ENCODE measurements at places on chromosomes 7 and 10.

GRCh38 chr7:75711076-75711475, 27.7 kb downstream of the HIP1 start:
- DNase-seq = no peak

- DNase-seq = no peak
Observed at GRCh38 chr7:2173189-2173827, 59.4 kb downstream of the MAD1L1 start.

GRCh38 chr7:142770661-142771352, at the start of gene PRSS2:
Gene PRSS2, plus strand, starts transcription at chr7:142770970. Its CDS starts 13 bp downstream, at chr7:142770983.
- DNase-seq = no peak

GRCh38 chr10:5522913-5523560, 1.7 kb upstream of the CALML3 start:
- DNase-seq = no peak

DNA sequence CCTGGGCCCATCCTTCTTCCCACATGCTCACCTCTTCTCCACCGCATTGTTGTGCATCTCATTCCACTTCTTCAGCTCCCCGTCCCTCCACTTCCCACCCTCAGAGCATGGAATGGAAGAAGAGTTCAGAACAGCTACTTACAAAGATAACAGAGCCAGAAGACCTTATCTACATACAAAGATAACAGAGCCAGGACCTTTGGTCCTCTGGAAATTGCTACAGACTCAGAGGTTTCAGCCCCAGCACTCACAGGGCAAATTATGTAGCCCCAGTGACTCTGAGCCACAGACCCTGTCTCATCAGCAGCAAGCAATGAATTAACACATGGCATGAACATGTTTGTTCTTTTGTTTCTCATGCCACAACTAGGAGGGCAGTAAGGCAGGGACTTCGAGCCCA, 28.7 kb upstream of the SLC29A3 start:
- no peak for DNase-seq

DNA sequence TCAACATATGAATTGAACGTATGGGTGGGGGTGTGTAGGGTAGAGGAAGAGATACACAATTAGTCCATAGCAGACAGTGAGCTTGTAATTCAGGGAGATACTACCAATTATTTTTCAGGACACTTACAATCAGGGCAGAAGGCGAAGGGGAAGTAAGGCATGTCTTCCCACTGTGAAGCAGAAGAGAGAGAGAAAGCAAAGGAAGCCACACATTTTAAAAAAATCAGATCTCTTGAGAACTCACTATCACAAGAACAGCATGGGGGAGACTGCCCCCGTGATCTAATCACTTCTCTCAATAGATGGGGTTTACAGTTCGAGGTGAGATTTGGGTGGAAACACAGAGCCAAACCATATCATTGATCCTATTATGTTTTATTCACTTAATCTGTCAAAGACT, 116.4 kb upstream of the RPA3 start:
- DNase-seq = no peak

DNA sequence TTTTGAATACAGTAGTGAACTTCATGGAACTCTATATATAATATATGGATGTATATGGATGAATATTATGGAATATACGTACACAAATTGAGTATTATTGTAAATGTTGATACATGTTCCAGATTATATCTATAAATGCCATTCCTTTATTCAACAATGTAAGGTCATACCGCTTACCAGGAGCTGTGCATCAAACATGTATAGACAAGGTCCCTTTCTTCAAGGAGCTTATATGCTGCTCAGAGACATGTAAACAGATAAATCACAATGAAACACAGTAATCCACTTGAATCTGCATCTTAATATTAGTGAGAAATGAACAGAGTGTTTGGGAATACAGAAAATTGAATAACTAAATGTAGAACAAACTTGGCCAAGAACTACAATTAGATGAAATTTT, 898 bp upstream of the SEM1 start:
- DNase-seq = no peak

- DNase-seq = no peak
Observed at GRCh38 chr10:50452603-50453002, 171.2 kb downstream of the SGMS1 start.

DNA sequence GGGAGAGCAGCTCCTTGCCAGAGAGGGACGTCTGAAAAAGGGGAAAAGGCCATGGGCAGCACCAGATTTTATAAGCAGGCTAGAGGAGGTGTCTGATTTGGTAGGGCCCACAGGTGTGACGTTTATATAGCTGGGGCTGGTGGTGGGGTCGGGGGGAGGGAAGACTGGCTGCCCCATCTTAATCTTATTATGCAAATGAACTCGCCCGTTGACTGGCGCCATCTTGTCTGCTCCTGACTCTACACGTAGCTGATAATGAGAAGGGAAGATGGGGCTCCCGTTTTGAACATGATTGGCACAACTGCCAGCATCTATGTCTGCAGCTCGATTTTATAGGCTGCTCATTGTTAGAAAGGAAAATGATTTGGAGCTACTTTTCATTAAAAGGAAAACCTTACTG, 28.6 kb upstream of the CADPS2 start:
- DNase-seq = no peak

GRCh38 chr7:778968-779451, 51.9 kb upstream of the PRKAR1B start:
- peak; percentile 57 for DNase-seq

GRCh38 chr10:54402576-54402975, 398.5 kb downstream of the PCDH15 start:
- DNase-seq = no peak

- no peak for DNase-seq
Observed at GRCh38 chr7:30502470-30503251, 2.0 kb downstream of the GGCT start.

- DNase-seq = no peak
Observed at GRCh38 chr7:95155965-95156364, 168.4 kb downstream of the PON1 start.

GRCh38 chr10:16612115-16612980, 90.7 kb upstream of the C1QL3 start:
- DNase-seq = peak; percentile 79

GRCh38 chr7:139648391-139648861, 124.9 kb downstream of the CLEC2L start:
- DNase-seq = no peak

DNA sequence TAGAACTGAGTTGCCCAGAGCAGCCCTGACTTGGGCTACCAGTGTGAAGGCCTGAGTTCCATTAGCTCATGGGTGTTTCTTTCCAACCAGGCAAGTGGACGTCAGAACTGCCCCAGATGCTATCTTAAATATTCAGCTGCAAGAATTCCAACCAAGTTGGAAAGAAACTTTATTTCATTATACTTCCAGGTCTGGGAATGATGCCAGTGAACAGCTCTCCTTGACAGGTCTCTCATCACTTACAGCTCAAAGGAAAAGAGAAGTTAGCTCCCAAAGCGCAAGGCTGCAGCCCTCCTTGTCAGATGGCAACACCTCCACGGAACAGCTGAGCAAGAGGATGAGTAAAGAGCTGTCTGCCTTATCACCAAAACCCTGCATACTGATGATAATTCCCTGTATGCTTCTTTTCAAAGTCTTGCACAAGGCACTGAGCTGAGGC, 255.5 kb upstream of the AOAH start:
- DNase-seq = no peak

DNA sequence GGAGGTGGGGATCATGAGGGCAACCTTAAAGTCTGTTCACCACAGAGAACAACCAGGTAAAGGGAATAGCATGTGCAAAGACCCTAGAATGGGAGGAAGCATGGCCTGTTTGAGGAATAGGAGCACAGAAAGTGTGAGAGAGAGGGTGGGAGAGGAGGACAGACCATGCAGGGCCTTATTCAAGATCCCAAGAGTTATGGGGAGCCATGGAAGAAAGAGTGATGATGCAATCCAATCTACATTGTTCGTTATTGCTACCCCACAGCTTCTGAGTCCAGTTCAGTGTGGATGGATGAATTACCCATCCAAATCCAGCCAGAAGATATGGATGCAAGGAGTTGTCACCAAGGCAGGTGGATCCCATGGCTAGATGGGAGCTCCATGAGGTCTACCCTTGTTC, 7.8 kb upstream of the EIF4EBP2 start:
- DNase-seq = no peak

- no peak for DNase-seq
Observed at GRCh38 chr7:69801729-69802682, 203.7 kb downstream of the AUTS2 start.

- DNase-seq = no peak
Observed at GRCh38 chr10:97921581-97922021, 72.0 kb downstream of the GOLGA7B start.

GRCh38 chr7:78712111-78712510, 741.4 kb downstream of the MAGI2 start:
- DNase-seq = no peak

All from myocyte (in vitro differentiated cells).